ENCODE measurements at places on chromosomes 11 and 22.

DNA sequence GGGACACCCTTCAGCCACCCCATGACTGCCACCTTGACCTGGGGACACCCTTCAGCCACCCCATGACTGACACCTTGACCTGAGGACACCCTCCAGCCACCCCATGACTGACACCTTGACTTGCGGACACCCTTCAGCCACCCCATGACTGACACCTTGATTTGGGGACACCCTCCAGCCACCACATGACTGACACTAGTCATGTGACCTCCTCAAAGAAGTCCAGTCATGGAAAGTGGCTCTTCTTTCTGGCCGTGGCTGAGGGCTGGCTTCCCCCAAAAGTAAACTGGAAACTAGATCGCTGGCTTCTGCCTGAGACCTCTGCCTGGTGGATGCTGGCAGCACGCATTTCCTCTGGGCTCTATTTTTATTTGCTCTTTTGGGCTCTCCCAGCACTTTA is 28.4 kb downstream of the ARFGAP2 start:
- DNase-seq: no peak

DNA sequence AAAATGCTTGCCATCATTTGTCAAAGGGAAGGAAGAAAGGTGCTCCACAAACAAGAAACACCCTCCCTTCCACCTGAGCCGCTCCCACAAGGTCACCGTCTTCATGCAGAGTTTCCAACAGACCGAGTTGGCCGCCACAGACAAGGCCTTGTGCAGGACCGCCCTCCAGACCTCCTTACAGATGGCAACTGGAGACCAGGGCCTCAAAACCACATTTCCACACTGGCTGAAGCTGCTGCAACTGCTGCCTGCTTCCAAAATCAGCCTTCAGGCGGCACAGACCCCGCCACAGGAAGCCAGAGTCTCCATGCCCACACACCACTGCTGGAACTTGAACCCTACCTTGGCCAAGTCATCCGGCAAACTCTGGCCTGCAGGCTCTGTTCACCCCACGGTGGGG is 6.3 kb downstream of the DEAF1 start:
- no peak for DNase-seq

DNA sequence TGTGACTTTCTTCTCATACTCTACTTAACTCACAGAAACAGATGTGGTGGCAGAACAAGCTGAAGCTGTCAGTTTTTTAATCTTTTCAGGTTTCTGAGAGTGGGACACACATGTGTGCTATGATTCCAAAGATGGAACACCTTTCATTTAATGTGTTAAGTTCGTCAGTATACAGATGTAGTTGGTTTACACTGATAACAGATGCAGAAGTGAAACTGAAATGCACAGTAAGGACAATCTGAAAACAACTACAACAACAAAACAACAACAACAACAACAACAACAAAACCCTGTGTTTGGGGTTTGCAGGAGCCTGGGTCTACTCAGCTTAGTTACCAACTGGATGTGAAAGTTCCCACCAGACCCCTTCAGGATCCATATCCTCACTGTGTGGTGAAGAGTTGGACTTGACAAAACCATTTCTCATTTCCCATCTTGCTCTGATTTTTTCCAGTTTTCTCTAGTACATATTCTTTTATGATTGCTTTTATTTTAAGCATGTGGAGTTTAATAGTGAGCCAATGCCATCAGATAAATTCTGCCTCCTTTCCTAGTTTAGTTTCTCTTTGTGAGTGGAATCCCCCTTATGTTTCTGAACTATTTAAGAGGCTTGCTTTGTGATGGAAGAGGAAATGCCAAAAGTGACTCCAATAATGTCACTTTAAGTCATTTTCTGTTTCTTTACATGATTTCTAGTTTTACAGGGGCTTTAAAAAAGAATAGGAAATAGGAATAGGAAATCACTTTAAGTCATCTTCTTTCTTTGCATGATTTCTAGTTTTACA is 47.8 kb downstream of the ARHGAP42 start:
- DNase-seq: no peak

DNA sequence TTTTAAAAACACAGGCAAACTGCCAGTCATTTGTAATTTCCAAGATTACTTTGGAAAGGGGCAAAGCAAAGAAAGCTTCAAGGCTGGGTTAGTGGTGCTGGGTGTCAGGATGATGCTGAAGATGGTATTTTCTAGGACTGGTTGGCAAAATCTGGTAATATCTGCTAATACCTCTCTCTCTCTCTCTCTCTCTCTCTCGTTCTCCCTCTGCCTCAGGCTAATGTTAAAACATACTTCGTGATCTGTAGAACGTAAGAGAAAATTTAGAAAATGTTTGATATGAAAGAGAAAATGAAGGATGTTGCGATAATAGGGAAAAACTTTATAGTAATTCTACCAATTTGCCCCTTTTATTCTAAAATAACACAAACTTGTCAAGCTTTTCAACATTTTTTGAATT is 9.4 kb upstream of the LGR4 start:
- DNase-seq: no peak

DNA sequence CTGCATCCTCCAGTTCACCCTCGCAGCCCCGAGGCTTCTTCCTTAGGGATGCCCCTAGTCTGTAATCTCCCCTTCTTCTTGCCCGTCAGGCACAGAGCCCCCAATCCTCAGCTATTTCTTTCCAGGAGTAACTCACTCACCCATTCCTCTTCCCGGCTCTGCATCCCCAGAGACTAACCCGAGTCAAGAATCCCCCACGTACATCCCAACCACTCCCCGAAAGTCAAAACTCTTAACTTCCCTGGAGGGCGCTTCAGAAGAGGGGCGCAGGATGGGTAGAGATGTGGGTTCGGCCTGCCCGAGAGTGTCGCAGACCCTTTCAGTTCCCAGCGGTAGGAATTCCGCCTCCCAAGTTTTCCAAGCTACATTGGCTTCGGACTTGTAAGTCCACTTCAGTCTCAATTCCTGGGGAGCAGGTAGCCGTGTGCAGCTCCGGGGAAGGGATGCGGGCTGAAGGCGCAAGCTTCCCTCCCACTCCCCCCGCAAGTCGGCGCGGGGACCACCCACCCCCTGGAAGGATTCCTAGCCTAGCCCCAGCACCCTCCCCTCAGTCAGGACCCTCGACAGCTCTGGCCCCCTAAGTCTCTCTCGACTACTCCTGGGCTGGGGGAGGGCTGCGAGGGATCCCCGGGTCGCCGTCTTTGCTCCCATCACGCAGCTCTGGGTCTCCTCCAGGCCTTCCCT is 871 bp downstream of the BDNF start:
- no peak for DNase-seq

DNA sequence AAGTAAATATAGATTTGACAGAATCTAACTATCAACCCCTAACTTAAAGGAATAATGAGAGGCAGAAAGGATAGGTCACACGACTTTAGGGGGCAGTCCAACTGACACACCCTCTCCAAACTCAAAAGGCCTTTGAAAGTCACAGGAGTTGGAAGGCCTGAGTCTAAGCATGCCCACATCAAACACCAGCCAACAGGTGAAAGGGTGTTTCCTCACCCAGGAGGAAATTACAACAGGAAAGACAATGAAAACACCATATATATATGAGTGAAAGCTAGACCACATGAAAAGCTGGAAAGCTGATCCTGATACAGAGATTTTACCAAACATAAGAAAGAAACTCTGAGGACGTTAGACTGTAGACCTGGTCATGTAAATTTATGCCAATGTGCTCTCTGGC is 10.5 kb upstream of the DEPDC7 start:
- no peak for DNase-seq

- no peak for DNase-seq
Measured at GRCh38 chr22:47356511-47357011, 594.1 kb downstream of the TBC1D22A start.

GRCh38 chr11:13891911-13892310 is 70.6 kb upstream of the SPON1 start:
- DNase-seq: no peak

- no peak for DNase-seq
Measured at GRCh38 chr22:23067023-23067650, 3.2 kb upstream of the GNAZ start.

GRCh38 chr11:85385547-85385946 is 241.6 kb downstream of the DLG2 start:
- no peak for DNase-seq

- DNase-seq: no peak
Measured at GRCh38 chr11:37107415-37107814, 509.4 kb upstream of the RAG2 start.

DNA sequence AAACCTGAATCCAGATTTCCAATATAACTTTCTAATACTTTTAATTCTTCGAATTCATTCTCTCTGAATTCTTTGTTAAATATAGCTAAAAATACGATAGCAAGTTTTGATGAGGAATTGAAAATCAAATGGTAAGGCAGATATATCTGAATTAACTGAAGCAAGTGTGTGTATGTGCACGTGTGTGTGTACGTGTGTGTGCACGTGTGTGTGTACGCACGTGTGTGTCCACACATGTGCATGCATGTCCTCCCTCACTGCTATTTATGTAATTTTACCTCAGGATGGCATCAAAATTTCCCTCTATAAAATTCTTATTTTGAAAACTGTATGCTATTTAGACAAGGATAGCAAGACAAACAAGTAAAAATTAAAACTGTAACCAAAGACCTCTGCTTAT is 961.3 kb upstream of the CNTN5 start:
- DNase-seq: no peak

GRCh38 chr11:100932474-100933100 is 197.0 kb downstream of the PGR start:
- DNase-seq: no peak

- no peak for DNase-seq
Measured at GRCh38 chr11:2107941-2108630, 31.1 kb downstream of the IGF2 start.

DNA sequence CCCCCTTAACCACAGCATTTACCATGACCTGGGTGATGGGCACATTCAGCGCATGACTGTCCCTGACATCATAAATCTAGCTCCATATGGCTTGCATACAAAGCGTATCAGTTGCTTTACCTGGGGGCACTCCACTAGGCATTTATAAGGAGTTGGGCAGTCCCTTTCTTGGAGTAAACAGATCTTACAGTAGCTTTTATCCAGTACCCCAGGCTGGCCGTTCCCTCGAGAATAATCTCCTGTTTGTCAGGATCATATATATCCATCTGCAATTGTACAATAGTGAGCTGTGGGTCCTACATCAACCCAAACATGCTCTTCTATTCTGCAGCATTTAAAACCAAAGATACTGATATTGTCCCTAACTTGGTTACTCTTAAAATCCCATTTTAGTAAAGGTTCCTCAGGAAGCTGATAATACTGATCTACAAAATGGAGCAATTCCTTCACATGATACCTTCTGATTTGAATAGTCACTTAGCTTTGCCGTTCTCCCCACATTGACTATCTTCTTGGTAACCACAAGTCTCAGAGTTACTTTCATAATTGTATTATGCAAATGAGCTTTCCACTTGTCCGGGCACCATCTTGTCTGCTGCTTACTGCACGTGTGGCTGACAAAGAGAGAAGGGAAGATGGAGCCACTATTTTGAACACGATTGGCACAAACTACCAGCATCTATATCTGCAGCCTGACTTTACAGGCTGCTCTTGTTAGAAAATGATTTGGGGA is 205.0 kb downstream of the CWF19L2 start:
- DNase-seq: no peak

- no peak for DNase-seq
Measured at GRCh38 chr11:1916986-1917522, 2.4 kb upstream of the TNNT3 start.

GRCh38 chr22:32569956-32570355 is 95.3 kb downstream of the FBXO7 start:
- DNase-seq: no peak

GRCh38 chr11:97269527-97269926 is 879.7 kb downstream of the JRKL start:
- no peak for DNase-seq

DNA sequence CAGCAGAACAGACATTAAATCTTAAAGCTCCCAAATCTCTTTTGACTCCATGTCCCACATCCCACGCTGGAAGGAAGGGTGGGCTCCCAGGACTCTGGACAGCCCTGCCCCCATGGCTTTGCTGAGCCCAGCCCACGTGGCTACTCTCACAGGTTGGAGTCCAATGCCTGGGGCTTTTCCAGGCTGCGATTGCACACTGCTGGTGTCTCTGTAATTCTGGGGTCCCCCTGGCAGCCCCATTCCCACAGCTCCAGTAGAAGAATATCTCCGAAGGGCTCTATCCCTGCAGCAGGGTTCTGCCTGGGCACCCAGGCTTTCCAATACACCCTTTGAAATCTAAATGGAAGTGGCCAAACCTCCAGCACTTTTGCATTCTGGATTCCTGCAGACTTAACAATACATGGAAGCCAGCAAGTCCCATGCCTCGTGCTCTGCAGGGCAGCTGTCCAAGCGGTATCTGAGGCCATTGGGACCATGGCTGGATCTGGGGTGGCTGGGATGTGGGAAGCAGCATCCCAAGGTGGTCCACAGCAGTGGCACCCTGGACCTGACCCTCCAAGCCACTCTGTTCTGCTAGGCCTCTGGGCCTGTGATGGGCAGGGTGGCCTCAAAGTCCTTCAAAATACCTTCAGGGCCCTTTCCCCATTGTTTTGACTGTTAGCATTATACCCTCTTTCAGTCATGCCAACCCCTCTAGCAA is 47.9 kb upstream of the TH start:
- no peak for DNase-seq

GRCh38 chr22:40444178-40444831 is 73.9 kb downstream of the SGSM3 start:
- DNase-seq: no peak

- no peak for DNase-seq
Measured at GRCh38 chr11:60130496-60130895, 42.0 kb downstream of the MS4A2 start.

DNA sequence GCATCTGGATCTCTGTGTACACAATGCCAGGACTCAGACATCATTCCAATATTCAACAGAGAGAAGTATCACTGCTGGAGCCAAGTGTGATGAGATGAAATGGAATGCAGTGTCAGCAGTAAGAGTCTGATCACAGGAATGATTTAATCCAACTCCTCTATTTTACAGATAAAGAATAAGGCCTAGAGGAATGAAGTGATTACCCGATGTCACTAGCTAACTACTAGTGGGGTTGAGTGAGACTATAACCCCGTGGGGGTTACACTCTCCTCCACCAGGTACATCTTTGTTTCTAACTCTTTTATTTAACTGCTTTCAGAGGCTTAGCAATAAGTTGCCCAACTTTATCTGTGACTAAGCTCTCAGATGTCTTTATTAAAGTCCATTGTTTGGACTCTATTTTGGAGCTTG is 94.2 kb upstream of the FAT3 start:
- no peak for DNase-seq

Measured in NCI-H1048 (cell line).